ENCODE measurements at places on chromosomes 5 and 9.

- DNase-seq, result no peak
These were observed 341.0 kb upstream of the PANK3 start for GRCh38 chr5:168920019-168920810.

DNA sequence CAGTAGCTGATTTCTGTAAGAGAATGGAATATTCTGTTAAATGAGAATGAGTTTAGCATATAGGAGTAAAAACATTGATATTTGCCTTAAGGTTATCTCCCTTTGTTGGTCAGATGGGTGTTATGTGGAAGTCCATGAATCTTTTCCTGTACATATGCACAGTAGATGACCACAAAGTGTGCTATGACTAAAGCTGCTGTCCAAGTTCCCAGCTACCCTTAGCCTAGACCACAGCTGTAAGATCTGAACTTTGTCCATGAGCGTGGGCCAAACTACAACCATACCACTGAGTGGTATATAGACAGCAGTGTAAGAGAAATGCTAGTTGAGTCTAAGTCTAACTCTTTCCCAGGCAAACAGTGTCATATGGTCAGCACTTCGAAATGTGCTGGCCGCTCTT is 48.8 kb downstream of the CD180 start:
- no peak for DNase-seq

GRCh38 chr5:94180761-94181160 is 437.6 kb downstream of the KIAA0825 start:
- no peak for DNase-seq

GRCh38 chr5:55151923-55152842 is 7.8 kb upstream of the GPX8 start:
- peak; percentile 28 for DNase-seq

GRCh38 chr5:153896701-153897100 is 142.0 kb downstream of the FAM114A2 start:
- DNase-seq, result peak; percentile 20

DNA sequence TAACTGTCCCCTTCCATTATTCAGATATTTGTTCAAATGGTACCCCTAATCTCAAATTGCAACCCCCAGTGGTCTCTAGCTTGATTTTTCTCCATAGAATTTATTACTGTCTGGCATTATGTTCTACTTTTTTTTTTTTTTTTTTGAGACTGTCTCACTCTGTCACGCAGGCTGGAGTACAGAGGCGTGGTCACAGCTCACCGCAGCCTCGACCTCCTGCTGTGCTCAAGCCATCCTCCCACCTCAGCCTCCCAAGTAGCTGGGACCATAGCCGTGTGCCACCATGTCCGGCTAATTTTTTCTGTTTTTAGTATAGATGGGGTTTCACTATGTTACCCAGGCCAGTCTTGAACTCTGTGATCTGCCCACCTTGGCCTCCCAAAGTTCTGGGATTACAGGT is 2.0 kb upstream of the REEP5 start:
- no peak for DNase-seq

DNA sequence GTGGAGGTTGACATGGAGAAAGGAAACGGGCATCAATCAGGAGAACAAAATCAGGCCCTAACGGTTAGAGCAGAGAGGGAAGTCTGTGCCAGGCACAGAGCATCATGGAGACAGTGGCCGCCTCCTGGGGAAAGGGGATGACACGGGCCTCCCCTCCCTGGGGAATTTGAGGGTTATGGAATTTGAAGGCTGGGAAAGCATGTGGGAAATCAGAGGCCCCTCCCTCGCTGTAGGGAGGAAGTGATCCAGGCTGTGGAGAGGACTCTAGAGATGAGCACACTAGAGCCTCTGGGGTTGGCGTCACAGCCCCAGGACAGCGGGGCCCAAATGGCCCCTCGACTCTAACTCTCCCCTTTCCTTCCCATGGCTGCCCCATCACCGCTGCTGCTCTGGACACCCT is 36.7 kb downstream of the PROP1 start:
- DNase-seq, result no peak

DNA sequence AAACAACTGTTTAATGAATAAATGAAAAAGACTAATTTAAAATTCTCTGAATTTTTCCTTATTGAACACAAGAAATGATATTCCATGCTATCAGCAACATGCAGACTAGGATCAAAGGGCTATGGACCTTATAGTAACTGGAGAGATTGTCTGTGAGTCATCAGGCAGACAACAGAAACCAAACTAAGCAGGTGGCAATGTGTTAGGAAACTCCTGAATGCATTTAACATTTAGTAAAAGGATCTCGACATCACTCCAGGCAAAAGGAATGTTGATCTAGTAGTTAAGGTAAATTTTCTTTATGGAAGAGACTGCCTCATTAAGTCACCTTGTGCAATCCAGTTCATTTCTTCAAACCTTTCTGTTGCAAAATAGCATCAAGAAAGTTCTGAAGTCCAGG is 58.4 kb downstream of the ARL15 start:
- no peak for DNase-seq

DNA sequence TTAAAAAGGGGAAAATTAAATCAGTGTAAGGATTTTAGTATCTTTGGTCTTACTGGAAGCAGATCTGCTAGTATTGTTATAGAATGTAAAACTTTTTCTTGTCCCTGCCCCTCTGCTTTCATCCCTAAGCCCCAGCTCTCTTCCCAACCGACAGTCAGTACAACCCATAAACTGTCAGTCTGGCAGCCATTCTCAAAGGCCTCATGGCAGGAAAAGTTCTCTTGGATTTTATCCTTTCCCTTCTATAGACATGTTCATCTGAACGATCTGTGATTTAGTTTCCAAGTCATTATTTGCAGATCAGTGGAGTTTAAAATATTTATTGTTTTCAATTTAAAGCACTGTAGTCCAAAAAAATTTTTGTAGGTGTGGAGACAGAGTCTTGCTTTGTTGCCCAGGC is 39.2 kb downstream of the ARRDC3 start:
- no peak for DNase-seq

DNA sequence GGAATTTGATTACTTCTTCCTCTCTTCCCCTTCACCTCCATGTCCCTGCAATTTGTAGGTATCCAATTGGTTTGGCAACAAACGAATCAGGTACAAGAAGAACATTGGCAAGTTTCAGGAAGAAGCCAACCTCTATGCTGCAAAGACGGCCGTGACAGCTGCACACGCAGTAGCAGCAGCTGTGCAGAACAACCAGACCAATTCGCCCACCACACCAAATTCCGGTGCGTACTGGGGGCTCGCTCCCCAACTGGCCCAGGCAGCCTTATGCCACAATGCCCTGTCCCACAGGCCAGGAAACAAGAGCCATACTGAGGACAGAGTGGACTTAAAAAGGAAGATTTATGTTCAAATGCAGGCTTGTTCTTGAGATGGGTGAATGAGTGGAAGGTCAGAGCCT is 213.5 kb downstream of the PBX3 start:
- DNase-seq, result no peak

DNA sequence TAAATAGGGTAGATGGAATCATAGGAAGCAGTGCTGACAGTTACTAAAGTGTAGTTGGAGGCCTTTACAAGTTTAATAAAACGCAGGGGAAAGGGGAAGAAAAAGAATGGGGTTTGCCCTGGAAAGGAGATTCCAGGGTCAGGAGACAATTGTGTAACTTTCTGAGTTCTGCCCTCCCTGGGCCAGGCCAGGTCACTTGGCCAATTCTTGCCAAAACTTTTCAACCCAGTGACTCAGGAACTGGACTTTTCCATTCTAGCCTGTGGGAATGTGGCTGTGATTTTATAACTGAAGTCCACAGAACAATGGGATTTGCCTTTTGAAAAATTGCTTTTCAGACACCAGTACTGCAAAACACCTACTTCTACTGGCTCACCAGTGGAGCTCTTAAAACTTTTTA is 289.8 kb upstream of the ANKRD55 start:
- peak; percentile 24 for DNase-seq

DNA sequence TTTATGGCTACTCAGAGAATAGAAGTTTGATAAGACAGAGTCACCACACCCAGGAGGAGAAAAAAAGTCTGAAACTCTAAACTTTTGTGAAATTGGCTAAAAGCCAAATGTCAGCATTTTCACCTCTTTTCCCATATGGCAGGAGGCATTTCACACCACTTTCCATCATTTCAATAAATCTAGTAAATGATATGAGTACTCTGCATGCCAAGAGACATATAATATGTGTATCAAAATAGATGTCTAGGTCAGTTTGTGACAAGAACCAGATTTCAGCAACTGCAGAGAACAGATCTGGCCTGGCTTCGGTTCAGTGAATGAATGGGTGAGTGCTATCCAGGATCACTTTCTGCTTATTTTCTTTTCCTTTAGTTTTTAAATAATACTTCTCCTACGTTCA is 470.8 kb downstream of the ENC1 start:
- no peak for DNase-seq

DNA sequence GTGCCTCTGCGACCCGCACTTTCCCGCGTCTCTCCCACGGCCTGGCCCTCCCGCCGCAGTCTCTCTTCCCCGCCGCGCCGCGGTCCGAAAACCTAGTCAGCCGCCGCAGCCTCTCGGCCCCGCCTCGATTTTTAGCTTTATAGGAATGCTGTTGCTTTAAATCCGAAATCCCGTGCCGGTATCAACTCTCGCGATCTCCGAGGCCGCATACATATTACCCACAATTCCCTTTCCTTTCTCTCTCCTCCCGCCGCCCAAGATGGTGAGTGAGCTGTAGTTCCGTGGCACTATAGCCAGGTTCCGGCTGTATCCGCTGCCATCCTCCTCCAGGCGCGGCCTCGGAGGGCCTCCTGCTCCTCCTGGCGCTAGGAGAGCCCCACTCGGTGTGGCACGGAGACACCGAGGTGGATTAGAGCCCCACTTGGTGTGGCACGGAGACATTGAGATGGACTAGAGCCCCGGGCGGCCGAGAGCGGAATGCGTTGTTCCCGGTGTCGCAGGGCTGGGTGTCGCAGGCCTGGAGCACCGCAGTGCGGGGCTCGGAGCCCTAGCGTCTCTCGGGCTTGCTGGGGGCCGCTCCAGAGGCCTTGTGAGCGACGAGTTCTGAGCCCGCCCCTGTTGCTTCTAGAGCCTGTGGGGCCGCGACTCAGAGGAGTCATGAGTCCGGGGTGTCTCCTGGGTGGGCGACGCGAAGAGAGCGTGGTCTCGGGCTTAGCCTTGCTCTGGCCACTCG is at the start of the genes MED22 and RPL7A:
MED22 (minus strand) TSS at position 147 of the 733 bp plus-strand sequence. CDS start 1,469 bp downstream, outside the sequence.
RPL7A (plus strand) TSS at position 234 of the 733 bp plus-strand sequence; CDS start at position 260, 26 bp downstream.
- peak; percentile 94 for DNase-seq

DNA sequence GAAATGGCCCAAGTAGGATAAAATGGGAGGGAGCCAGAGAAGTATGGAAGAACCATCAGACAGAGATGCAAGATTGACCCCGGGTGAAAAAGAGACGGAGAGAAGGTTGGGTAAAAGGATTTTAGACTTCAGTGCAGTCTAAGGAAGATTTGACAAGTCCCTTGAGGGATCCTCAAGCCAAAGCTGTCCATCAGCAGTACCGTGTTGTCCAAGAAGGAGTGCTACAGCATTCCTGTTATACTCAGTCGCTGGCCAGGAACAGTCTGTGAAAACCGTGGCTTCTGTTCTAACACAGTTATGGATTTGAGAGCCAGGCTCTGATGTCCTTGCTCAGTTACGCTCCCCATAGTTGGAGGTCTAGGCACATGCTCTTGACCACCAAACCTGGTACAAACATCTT is 383.9 kb upstream of the DAB2 start:
- DNase-seq, result no peak

- DNase-seq, result no peak
These were observed 533 bp downstream of the SREK1IP1 start for GRCh38 chr5:64767959-64768357.

- no peak for DNase-seq
These were observed 118.7 kb upstream of the TAF11L2 start for GRCh38 chr5:17379100-17379951.

- DNase-seq, result no peak
These were observed 58.9 kb upstream of the RXRA start for GRCh38 chr9:134267305-134267880.

GRCh38 chr5:117690612-117691011 is 1116.0 kb upstream of the SEMA6A start:
- no peak for DNase-seq

- no peak for DNase-seq
These were observed 524.9 kb upstream of the ITGA1 start for GRCh38 chr5:52262844-52263243.

- no peak for DNase-seq
These were observed 58.0 kb downstream of the RNF38 start for GRCh38 chr9:36341936-36342577.

- DNase-seq, result no peak
These were observed 141.8 kb upstream of the CD180 start for GRCh38 chr5:67338421-67338820.

GRCh38 chr5:152623951-152624350 is 218.9 kb upstream of the NMUR2 start:
- DNase-seq, result no peak

GRCh38 chr9:97176206-97176605 is 131.3 kb upstream of the CCDC180 start:
- no peak for DNase-seq

GRCh38 chr5:147259837-147260236 is 25.0 kb downstream of the STK32A start:
- DNase-seq, result no peak

- no peak for DNase-seq
These were observed 499.0 kb downstream of the ACTL7B start for GRCh38 chr9:108356806-108357205.

DNA sequence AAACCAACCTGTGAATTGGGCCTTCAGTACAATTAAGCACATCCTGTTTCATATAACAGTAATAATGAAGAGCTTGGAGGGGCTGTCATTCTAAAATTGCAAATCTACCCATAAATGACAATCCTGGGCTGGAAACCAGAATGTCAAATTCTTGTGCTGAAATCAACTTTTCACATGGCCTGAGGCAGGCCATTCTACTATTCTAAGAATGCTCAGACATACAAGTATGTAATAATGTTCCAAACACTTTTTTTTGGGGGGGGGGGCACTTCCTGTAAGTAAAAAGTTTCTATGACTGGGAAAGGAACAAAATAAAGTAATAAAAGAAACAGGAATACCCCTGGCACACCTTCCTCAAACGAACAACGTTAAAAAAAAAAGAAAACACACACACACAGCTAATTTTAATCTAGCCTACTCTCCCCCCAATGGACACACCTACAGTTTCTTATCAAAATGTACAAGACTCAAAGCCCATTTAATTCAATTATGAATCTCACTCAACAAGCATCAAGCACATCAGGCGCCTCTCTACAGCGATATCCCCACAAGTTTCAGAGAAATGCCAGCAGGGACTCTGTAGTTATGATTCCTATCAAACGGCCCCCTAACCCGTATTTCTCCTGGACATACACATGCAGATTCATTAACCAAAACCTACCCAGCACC is 1.4 kb downstream of the ETF1 start:
- no peak for DNase-seq

DNA sequence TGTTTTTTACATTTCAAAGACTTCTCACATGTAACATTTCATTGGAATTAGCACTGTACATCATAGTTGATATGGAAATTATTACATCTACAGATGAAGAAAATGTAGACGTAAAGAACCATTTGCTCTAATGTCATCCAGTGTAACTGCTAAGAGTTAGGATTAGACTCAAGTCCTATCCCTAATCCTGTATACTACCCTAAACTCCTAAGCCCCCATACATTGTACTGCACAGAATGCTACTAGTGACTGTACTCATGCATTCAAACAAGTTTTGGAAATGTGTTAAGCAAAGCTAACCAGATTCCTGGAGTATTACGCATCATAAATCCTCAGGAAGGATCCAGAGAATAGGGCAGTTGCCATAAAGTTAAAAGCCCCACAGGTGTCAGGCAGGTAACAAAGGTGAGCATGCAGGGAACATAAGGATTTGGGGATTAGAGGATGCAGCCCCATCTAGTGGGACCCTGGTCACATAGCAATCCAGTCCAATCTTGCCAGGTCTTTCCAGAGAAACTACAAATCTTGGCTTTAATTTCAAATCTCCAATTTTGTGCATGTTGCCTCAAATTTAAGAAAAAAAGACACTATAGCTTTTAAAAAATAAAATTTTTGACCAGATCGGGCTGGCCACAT is 32.0 kb downstream of the HAVCR1 start:
- no peak for DNase-seq

- DNase-seq, result no peak
These were observed 618.2 kb downstream of the TLE1 start for GRCh38 chr9:81071108-81071507.
